Iris pigment epithelial cell (primary cell): ENCODE measurements at places on chromosomes 6 and 20.
A peak's percentile ranks its signal among the peaks of the same experiment; 100 is the strongest.

DNA sequence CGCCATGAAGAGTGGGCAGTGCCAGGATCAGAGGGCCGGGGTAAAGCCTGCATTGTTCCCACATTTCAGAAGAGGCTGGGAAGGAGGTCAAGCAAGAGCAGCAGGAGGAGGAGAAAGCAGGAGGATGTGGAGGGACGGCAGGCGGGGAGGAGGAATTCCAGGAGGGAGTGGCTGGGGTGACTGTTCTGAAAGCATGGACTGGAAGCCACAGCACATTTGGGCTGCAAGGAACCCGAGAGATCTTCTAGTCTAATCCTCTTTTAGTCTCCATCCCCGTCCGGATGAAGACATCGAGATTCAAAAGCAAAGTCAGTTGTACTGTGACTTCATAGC lies 76.9 kb downstream of the FAM50B start:
- no peak for DNase-seq

GRCh38 chr6:108348655-108349349 lies 53.9 kb downstream of the AFG1L start:
- DNase-seq, result no peak

- DNase-seq, result no peak
Observed at GRCh38 chr6:107107791-107108190, 7.5 kb downstream of the BEND3 start.

GRCh38 chr6:40251637-40252300 lies 317.5 kb upstream of the MOCS1 start:
- no peak for DNase-seq

DNA sequence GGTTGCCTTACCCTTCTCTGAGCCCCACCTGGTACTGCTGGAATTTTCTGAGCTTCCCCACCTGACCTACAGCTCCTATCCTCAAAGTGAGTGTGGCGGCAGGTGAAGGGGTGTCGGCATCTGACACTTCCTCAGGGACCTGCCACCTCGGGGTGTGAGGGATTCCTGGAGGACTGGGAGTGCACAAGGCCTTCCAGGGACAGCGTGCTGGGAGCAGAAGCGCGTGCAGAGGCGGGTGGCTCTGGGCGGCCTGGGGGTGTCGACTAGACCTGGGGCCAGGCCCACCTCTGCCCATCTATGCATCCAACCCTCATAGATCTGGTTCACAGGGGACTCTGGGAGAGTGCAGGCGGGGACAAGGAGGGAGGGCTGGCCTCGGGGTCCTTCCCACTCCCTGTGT lies 7.8 kb downstream of the DLGAP4 start:
- DNase-seq, result no peak

GRCh38 chr6:105592329-105592728 lies 189.4 kb upstream of the PREP start:
- DNase-seq, result peak; percentile 63

GRCh38 chr20:62823688-62824475 lies 7.0 kb downstream of the COL9A3 start:
- DNase-seq, result no peak

GRCh38 chr6:99334526-99335127 lies 14.8 kb downstream of the FAXC start:
- peak; percentile 66 for DNase-seq

DNA sequence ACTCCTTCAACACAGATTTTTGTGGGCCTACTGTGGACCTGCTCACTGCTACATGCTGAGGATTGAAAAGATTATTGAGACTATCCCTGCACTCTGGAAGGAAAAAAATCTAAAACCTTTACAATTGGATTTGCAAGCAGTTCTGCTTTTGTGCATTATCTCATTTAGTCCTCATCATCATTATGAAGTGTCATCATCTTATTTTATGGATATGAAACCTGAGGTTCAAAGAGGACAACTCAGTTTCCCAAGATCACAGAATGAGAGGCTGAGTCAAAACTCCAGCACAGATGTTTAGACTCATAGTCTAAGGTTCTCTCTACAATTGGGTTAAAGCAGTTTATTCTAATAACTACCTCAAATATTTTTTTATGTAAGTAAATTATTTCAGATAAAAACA lies 160.2 kb upstream of the MARCKS start:
- DNase-seq, result peak; percentile 41

GRCh38 chr20:25600632-25601031 lies 15.3 kb upstream of the NINL start:
- peak; percentile 40 for DNase-seq

GRCh38 chr6:134402372-134402984 lies 84.6 kb upstream of the SGK1 start:
- no peak for DNase-seq

DNA sequence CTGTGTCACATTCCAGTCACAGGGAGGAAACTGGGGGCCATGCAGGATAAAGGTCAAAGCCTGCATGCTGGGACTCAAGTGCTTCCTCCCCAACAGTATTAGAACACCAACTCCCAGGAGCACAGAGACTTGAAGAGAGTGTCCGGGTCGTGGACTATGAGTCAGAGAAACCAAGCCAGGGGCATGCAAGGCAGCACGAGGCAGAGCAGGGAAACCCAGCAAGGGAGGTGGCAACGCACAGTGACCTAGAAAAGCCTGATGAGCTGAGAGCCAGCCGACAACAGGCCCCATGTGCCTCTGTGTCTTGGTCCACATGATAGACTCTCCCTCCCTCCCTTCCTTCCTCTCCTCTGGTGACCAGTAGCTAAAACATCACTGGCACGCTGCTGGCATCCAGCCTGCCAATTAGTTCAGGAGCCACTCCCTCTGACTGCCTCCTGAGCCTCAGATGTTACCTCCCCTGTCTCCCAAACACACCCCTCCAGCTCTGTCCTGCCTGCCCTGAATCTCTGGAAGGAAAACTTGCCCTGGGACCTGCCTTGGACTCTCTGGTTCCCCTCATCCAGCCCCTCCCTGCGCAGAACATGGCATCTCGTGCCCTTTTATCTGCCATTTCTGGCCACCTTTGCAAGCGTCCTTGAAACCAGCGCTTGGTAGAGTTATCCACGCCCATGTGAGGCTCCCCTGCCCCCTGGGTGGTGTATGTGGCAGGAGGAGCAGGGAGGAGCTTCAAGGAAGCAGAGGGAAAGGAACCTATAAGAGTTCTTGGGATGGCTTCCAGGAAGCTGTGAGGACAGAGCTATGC lies 16.2 kb upstream of the RNF39 start:
- DNase-seq, result peak; percentile 45

GRCh38 chr6:44263354-44264100 lies 1.8 kb downstream of the NFKBIE start:
- DNase-seq, result peak; percentile 53

DNA sequence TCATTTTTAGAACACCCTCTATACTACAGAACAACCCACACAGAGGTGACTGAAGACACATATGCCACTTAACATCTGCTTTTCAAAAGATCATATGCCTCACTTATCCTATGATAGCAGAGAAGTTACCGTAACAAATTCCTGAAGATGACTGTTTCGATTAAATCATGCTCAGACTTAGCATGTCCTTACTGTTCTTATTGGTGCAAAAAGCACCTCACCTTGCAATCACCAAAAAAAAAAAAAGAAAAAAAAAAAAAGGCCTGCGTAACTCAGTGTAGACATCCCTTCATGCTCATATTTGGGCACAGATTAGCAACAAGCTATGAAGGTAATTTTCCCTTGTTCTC lies 17.7 kb upstream of the DST start:
- no peak for DNase-seq

DNA sequence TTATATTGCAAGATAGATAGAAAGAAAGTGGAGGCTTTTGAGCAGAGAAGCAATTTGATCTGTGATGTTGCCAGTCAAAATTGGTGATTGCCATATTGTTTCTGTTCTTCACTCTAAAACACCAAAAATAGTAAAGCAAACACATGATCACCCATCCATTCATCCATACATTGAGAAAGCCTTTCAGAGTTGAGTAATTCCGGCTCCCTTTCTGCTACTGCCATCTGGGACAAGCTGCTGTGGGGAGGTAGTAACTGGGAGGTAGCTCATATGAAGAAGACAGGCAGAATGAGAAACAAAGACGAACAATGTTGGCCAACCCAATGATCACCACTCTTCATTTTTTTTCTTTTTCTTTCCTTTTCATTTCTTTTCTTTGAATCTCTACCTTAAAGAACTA lies 51.1 kb upstream of the HBS1L start:
- DNase-seq, result no peak

GRCh38 chr20:39188266-39188765 lies 226.2 kb downstream of the DHX35 start:
- no peak for DNase-seq

DNA sequence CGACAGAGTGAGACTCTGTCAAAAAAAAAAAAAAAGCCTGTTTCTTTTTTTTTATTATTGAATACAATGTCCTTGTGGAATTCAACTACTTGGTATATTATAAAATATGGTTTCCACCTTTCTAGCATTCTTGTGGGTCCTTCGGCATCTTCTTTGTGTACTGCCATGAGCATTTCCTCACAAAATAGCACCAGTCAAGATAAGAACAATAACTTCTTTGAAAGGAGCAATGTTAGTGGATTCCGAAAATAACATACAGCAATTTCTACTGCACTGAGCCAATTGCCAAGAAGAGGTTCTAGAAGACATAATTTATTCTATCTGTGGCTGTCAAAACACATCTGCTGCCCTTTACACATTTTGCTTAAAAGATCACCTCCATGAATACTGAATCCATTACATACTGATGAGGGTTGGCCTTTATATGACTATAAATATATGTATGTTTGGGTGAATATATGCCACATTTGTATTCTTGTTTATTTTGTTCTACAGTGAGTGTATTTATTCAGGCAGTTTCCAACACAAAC lies 19.1 kb upstream of the SPTLC3 start:
- no peak for DNase-seq

GRCh38 chr20:19781235-19781634 lies 23.2 kb downstream of the RIN2 start:
- DNase-seq, result no peak

DNA sequence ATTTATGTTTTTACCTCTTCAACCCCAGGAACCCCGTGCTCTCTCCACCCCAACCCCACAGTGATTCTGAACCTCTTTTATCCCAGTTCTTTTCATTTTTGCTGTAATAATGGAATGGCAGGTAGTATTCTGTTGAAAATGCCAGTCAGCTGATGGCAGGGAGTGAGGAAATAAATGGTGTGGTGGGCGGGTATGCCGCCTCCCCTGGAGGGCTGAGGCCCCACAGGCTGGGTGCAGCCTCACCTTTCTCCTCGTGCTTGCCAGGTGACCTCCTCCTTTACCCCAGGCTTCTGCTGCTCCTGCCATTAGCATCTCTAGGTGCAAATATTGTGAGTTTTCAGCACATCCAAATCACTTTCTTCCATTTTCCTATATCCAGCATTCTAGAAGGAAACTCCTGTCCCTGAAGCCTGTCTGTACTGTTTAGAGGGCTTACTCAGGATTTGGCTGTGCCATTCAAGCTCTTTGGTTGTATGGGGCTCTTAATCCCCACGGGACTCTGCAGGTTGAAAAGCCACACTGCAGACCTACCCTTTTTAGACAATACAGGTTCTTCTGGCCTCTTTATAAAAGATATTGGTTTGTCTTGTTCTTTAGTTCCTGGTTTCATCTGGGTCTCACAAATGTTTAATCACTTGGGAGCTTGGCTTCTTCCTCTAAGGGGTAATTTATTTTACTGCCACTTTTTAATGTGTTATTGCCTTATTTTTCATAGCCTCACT lies 201.8 kb downstream of the JARID2 start:
- DNase-seq, result no peak

DNA sequence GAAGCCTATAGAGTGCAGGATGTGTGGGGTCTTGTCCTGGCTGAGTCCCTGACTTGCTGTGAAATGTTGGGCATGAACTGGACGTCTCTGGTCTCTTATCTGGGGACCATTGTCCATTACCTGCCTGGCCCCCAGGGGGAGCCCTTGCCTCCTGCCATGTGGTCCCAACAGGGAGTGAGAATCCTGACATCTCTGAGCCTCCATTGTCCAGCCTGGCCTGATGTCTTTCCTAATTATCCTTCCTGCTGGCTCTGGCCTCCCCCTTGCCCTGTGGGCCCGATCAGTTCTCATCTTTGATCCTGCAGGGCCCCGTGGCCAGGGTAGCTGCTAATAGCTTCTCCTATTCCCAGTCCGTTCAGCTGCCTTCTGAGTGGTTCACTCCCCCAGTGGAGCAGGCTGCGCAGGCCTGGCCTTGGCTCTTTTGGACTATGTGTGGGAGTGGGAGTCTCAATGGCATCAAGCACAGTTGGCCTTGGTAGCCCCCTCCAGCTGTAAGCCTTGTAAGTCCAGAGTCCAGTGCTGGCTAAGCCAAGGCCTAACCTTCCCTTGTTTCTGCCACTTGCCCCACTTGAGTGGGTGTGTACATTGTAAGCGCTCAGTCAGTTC lies 77.9 kb upstream of the RALY start:
- no peak for DNase-seq

DNA sequence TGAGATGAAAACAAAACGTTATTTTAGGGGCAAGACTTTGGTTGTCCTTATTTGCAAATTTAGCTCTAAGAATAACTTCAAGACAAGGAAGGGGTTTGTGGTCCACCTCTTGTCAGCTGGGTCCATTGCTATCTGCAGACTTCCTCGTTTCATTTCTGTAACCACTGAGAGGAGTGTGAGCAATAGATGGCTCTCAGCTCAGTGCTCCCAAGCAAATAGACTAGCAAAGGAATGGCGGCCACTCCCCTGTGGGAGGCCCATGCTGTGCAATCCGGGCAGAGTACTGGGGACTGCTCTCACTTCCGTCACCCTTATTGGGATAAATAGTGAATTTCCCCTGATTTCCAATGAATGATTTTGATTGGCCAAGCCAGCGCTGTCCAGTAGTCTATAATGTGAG lies 176.6 kb downstream of the ZDHHC14 start:
- no peak for DNase-seq

GRCh38 chr6:41332842-41333736 lies 2.3 kb upstream of the NCR2 start:
- DNase-seq, result no peak

DNA sequence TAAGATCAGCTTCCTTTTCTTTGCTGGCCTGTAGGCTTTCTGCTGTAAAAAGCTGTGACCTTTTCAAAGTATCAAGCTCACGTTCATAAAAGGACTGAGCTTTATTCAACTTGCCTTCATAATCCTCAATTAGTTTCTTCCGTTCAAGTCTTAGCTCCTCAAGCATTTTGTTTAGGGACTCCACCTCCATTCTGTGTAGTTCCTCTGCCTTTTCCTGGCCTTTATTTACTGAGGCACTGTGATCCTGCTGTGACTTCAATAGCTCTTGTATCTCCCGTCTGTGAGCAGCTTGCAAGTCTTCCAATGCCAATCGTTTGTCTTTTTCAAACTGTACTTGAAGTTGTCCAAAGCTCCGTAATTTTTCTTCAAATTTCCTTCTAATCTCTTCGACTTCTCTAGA lies 54.4 kb downstream of the FAM184A start:
- DNase-seq, result no peak

DNA sequence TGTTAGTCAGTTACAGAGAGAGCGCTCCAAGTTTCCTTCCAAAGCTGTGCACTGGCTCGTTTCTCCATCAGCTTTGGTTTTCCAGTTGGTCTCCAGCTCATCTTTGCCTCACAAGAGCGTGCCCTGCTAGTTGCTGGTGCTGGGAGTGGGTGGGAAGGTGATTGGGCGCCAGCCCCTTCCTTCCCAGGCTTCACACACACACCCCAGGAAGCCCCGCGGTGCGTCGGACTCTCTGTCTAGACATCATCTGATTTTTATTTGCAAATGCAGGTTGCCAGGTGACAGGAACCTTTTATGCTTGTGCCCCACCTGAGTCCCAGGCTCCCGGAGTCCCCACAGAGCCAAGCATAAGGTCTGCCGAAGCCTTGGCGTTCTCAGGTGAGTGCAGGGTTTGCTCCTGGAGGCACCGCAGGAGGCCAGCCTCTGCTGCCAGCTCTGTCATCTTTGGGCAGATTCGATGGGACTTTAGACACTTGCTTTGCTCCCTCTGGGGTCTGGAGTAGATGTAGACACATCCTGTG lies 7.1 kb downstream of the IRF4 start:
- no peak for DNase-seq
